ENCODE measurements at places on chromosomes 12 and 14. TPM values are rescaled to one million over a fixed set of nuclear protein-coding genes. Genes with fewer than 3 reads are reported as not detected.

NGB gene
- total RNA-seq: not detected

DNA sequence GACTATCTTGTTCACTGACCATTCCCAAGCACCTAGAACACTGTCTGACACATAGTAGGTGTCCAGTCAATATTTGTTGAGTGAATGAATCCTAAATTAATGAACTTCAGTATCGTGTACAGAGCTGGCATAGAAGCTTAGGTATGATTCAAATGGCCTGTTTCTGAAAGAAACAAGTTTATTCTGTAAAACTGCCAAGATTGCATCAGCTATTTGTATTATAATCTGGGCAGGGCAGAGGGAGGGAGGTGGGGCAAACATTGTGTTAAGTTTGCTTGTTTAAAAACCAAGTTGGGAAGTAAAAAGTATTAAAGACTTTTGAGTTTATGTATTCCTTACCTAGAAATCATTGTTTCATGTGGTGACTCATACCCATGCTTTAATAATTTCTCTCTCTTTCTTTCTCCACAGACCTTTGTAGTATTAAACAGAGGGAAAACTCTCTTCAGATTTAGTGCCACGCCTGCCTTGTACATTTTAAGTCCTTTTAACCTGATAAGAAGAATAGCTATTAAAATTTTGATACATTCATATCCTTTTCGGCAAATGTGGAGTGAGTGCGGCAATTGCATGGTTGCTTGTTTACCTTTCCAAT is 92.8 kb downstream of the SCN8A start:
- no peak for DNase-seq

- DNase-seq: peak; percentile 11
These were observed 18.4 kb downstream of the OLR1 start for GRCh38 chr12:10153271-10154144.

- DNase-seq: no peak
These were observed 32.4 kb downstream of the ANO2 start for GRCh38 chr12:5912437-5913334.

TEAD4 gene
- total RNA-seq: 62.6 TPM

GRCh38 chr14:22304326-22304725 is 284.7 kb downstream of the DAD1 start:
- DNase-seq: no peak

DNA sequence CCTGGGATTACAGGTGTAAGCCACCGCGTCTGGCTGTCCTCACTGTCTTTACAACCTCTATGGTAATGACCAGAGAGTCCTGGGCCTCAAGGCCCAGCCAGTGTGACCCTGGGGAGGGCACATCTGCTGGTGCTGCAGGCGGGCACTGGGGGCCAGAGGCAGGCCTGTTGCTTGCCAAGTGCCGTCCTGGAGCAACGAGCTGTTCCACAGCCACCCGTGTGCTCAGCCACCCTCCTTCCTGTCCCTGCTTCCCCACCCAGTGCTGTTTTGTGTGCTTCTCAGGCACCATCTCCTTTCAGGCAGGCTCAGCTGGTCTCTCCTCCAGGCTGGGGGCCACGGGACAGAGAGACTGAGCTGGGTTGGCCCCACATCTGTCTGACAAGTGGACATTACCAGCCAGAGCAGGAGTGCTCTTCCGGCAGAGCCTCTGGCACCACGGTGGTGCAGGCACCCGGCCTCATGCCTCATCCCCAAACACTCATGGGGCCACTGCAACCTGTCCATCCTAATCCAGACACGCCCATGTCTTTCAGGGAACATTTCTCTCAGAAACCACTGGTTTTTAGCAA is 9.0 kb downstream of the SLC25A47 start:
- no peak for DNase-seq

CCDC38 gene
- total RNA-seq: not detected

GRCh38 chr14:60134702-60135101 is 30.5 kb downstream of the DHRS7 start:
- no peak for DNase-seq

GRCh38 chr14:32738206-32738871 is 200.3 kb upstream of the NPAS3 start:
- DNase-seq: no peak

DNA sequence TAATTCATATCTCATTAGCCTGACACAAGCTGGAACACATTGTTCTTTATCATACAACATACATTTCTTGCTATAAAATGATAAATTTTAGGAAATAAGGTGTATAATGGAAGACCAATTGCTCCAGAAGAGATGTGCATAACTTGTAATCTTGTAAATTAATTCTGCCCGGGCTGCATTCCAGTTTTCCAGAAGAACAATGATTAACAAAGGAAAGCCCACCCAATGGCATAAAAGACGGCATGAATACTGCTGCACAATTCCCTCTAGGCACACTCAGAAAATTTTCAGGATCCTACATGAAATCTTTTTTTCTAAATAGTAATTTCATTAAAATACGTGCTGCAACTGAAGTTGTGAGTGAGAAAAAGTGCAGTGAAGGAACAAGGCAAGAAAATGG is 137.4 kb upstream of the KRR1 start:
- no peak for DNase-seq

VWF gene
- 164 TPM for total RNA-seq

NANOG gene
- total RNA-seq: 0.35 TPM

DNA sequence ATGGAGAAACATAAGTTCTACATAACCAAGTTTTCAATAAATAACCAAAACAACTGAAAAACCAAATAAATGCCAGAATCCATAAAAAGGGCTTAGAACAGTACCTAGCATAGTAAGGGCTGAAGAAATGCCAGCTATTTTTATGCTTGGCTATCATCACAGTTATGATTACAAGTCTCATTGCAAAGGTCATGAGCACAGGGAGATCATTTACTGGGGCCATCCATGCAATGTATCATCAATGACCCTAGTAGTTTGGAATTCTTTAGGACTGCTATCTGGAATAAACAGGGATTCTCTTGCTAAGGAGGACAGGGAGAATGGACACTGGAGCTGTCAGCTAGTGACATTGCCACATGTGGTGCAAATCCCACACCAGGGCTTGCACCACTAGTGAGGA is 92.5 kb upstream of the NAP1L1 start:
- DNase-seq: no peak

DNA sequence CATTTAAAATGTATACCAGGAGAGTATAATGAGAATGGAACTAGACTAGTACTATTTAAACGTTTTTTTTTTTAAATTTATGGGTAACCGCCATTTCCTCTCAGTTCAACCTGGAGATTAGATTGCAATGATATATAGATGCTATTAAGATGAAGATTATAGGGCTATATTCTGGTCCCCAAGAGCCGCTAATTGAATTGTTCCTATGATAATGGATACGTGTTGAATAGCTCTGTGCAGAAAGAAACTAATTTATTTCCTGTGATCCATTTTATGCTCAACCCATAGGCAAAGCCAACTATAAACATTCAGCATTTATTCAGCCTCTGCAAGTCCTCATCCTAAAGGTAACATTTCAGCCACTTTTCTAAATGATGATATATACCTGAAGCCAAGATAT is 1595.1 kb upstream of the SEL1L start:
- DNase-seq: no peak

- no peak for DNase-seq
These were observed 20.0 kb downstream of the KLC1 start for GRCh38 chr14:103649001-103649400.

DNA sequence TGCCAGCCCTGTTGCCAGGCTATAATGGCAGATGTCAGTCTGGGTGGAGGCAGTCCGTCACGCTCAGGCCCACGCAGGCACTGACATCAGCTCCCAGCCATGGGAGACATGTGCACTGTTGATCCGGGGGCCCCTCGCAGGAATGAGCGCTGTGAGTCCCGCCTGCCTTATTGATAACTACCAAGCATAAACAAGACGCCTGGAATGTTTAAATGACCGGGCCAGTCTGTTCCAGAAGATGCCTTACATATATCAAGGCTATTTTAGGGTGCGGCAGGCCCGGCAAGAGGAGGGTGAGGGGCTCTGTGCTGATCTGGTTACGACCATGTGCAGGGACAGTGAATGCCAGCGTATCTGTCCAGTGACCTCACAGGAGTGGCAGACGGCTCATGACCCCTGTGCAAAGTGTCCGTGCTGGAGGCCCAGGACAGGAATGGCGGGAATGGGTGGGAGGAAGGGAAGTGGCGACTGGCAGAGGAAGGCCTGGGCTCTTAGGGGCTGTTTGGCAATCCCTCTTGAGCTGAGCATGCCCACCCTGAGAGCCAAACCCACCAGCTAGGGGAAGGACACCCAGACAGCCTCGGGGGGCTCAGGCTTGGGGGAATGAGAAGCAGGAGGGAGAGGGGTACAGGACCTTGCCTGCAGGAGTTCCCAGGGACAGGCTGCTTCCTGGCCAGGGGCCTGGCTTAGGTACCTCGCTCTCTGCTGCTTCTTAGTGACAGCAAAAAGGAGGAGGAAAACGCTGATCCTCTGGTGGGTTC is 49.3 kb downstream of the DLK1 start:
- DNase-seq: no peak

DNA sequence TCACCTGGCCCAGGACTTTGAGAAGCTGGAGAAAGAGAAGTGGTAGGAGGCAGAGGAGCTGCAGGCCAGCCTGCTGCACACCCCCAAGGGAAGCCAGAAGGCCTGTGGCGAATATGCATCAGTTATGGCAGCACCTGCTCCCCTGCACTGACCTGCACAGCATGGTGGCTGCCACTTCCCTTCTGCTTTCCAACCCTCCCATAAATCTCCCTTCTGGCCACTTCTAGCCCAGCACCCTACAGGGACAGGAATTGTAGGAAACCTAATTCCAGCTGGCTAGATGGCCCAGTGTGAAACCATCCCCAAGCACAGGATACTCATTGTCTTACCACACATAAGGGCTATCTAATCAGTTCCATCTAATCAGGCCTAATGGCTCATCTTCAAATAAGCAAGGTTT is 136.3 kb downstream of the TBX3 start:
- no peak for DNase-seq

GRCh38 chr12:66915306-66915904 is 236.5 kb upstream of the GRIP1 start:
- DNase-seq: no peak

- no peak for DNase-seq
These were observed 25.7 kb downstream of the DHX37 start for GRCh38 chr12:124963211-124963610.

GRCh38 chr14:105093038-105093430 is 27.8 kb upstream of the GPR132 start:
- no peak for DNase-seq

DNA sequence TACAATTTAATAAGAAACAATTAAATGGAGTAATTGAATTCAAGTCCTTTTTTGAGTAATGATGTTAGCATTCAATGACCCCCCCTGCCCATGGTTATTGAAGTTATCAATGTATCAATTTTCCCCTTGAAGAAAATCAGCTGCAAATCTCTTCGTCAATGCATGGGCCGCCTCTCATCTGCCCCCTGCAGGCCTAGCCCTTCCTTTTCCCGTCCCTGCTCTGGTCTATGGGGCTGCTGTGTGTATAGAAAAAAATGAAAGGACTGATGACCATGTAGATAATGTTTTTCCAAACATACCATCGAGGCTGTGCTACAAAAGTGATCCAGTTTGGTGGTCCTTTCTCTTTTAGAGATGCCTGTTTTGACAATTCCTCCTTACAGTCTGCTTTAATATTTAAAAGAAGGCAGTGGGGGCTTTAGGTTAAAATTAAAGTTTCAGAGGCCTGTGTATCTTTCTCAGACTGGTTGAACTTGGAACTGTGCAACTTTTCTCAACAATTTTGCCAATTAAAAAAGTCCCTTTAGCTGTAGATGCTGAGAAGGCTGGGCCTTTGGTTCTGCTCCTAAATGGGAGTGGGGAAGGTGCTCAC is 98.4 kb downstream of the APAF1 start:
- no peak for DNase-seq

KRT79 gene
- total RNA-seq: not detected

DNA sequence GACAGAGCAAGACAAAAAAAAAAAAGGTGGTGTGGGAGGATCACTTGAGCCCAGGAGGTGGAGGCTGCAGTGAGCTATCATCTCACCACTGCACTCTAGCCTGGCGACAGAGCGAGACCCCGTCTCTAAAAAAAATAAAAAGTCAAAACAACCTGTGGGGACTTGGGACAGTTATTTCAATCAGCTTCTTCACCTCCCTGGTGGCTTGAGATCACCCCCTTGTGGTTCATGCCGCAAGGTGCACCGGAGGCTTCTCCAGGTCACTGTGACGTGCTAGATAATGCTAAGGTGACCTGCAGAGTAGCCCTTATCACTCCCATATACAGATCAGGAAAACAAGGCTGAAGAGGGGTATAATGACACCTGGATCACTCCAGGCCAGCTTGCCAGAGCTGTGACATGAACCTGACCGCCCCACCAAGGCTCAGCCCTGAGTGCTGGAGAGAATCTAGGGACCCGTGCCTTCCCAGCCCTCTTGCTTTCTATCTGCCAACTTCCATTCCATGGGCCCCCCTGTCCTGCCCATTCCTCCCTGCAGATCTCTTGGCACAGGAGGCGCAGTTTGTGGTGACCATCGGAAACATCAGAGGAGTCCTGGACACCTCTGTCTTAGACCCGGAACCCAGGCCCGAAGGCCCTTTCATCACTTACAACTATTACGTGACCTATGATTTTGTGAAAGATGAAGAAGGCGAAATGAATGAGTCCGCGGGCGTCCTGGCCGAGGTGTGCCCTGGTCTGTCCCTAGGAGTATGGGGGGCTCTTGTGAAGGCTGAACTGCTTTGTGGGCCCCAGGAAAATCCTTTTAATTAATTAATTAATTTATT is 8.1 kb downstream of the LRRC43 start:
- DNase-seq: no peak

- DNase-seq: no peak
These were observed 54.4 kb downstream of the GALNT16 start for GRCh38 chr14:69314327-69314726.

DNA sequence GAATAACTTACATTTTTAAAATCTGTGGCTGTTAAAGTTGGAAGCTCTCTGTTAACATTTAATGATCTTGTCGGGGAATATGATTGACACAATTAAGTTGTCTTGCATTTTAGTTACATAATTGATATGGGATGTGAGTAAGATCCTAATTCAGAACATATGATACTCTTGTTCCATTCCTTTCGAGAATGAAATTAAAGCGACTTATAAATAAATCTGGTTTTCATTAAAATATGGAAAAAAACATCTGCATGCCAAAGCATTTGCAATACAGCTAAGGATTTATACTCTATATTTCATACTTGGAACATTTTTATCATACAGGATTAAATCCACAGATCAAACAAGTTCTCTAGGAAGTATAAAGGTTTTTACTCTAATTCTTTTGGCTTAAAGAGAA is 52.0 kb downstream of the SLC38A6 start:
- DNase-seq: no peak

- no peak for DNase-seq
These were observed 19.4 kb upstream of the FIGNL2 start for GRCh38 chr12:51867796-51868428.

RNU4-1 gene
- total RNA-seq: not detected

TAS2R8 gene
- not detected for total RNA-seq

- DNase-seq: no peak
These were observed 6.0 kb upstream of the GTSF1 start for GRCh38 chr12:54479421-54479820.

GRCh38 chr12:42299392-42300308 is 26.2 kb downstream of the ZCRB1 start:
- DNase-seq: no peak

DNA sequence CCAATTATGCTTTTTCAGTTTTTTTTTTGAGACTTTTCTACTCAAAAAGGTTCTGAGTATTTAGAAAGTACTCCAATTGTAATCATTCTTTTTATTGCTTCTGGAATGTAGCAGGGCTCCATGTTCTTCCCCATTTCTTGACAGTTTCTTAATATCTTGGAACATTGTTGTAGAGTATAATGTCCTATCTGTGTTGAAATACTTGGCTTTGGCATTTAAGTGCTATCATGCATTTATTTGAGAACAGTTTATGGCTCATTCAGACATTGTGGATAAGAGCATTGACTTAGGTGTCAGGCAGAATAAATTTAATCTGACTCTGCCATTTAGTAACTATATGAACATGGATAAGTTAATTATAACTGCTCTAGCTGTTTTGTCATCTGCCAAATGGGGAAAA is 28.3 kb downstream of the ADIPOR2 start:
- no peak for DNase-seq
